Amniotic epithelial cell (primary cell): ENCODE measurements at places on chromosomes 16 and 17.

DNA sequence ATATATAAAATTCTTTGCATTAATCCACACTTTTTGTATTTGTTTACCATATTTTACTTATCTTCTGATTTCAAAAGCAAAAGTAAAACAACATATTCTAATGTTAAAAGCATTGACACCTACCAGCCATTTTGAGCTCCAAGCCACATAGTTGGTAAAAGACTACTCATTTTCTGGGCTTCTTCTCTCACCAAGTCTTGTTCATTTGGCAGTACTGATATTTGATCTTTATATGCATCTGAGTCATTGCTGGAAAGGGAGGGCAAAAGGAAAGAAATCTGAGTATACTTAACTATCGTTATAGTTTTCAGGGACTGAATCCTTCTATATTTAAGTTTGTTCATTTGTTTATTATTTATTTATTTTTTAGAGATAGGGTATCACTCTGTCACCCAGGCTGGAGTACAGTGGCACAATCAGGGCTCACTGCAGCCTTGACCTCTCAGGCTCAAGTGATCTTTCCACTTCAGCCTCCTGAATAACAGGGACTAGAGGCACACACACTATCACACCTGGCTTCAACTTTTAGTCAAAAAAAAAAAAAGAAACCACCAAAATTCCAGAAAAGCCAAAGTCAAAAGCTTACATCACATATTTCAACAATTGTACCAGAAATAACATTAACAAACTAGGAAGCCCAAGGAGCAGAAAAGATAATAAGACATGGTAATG, 121.0 kb upstream of the TOB1 start:
- peak; percentile 12 for DNase-seq

DNA sequence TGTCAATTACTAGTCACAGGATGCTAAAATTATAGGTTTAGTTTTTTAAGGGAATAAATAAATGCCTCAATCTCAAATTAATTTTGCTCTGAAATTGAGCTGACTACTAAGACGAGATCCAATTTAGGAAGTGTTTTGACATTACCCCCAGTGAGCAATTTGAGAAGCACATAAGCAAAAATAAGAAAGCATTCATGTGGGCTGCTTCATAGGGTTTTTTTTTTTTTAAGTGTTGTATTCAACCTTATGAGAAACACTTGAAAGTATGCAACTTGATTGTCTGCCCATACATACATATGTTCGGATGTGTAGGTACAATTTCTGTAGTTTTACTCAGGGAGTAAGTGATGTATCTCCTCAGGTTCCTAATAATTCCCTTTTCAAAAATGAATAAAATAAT, 77.6 kb downstream of the PRKCA start:
- DNase-seq, result no peak

- no peak for DNase-seq
Measured at GRCh38 chr17:45946841-45947256, 52.2 kb upstream of the STH start.

DNA sequence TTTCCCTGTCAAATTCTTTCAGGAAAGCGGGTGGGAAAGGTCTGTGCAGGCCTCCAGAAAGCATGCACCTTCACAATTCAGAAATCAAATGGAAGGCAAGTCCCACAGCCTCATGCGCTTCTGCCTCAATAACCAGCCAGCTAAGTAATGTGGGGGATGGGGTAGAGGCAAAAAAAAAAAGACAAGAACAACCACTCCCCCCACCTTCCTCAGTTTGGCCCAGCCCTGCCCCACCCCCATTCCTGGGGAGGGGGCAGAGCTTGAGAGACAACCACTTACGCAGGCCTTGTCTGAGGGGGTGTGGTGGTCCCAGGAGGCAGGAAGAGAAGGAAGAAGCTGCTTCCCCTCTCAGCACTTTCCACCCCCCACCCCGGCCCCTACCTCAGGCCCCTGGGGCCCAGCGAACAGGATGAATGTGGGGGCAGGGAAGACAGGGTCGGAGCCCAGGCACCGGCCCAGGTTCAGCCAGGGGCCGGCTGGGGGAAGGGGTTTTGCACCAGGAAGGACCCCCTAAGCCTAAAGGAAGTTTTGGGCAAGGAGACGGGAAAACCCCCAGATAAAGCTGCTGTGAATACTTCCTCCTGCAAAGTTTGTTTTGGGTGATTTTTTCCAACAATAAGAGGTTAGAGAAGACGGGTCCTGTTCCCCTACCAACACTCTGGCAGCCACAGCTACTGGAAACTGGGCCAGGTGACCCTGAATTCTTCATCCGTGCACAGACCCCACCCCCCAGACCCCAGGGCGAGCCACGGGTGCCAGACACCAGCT, 1.2 kb downstream of the JUP start:
- DNase-seq, result no peak

DNA sequence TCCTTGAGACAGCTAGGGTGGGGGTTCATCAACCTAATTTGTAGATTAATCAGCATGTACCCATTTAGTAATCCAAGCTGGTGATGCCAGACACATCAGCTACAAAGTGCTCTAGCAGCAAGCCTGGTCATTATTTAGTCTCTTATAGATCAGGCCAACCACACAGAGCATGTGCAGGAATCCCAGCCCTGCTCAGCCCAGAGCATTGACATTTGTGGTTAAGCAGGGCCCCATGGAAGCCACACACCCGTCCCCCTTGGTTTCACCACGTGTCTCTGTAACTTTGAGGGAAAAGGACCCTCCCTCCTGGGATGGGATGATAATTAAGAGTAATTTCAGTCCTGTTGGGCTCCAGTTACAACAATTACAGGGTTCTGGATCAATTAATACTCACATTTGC, 268.8 kb upstream of the RPL38 start:
- DNase-seq, result no peak

DNA sequence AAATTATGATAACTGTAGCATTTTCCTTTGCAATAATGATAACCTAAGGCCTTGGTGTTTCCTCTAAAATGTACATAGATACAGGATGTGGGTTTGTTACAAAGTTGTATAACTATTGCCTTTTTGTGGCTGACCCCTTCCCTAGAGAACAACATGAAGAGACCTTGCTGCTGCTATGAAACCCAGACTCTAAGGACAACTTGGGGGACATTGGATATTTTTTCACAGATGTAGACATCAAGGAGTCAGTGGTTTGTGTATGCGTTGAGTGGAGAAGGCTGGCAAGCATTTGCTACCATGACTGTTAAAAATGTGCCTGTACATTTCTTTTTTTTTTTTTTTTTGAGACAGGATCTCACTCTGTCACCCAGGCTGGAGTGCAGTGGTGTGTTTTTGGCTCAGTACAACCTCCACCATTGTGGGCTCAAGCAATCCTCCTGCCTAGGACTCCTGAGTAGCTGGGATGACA, 12.3 kb downstream of the HMOX2 start:
- no peak for DNase-seq

DNA sequence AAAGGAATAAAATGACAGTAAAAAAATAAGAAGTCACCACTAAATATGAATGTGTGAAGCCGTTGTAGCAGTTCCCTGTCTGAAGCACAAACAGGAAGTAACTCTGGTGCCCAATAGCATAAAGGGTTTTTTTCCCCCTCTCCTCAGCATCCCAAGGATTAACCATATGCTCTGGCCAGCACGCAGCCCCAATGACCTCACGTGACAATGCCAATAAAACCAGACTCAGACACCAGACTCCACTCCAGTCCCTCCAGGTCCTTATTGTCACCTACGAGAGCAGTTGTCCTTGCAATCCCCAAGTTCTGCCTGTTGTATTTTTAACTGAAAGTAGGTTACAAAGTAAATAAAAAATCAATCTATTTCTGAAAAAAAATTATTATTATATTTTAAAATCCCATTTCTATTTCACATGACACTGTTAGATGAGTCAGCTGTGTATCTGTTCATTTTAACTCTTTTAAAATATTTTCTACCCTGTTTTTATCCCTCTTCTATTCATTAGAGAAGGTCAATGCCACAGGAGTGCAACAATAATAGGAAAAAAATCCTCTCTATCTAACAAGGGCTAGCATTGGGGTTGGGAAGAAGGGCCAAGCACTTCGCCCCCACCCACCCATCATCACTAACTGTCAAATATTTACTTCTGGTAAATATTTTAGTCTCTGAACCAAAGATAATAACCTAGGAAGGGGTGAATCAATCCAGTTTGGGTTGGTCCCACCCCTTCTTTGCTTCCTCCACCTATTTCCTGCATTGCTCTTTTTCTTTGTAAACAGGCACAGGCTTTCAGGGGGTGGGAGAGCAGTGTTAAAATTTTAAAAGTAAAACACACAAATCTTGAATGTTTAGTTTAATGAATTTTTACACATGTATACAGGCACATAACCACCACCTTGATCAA, 6.6 kb downstream of the PRAC1 start:
- DNase-seq, result no peak

GRCh38 chr16:73887911-73888310, 408.7 kb upstream of the PSMD7 start:
- no peak for DNase-seq

- DNase-seq, result no peak
Measured at GRCh38 chr16:11138022-11138768, 117.8 kb downstream of the SOCS1 start.

DNA sequence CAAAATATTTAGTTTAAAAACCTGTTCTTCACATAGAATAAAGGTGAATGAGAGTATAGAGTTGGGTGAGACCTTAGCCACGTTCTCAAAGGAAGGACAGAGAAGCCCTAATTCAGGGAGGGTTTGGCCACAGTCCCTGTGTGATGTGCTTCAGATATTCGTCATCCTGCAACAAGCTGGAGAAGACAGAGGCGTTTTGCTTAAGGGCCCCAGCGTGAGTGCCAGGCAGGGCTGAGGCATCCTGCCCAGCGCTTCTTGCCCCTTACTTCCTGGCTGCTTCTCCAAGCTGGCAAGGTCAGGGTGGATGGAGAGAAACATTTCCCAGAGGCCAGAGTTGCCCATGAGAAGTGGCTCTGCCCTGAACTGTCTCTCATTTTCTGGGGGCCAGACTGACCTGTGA, 46.9 kb downstream of the AXIN2 start:
- peak; percentile 27 for DNase-seq

GRCh38 chr16:53503991-53504663, 1.1 kb upstream of the AKTIP start:
- peak; percentile 29 for DNase-seq

GRCh38 chr17:30379303-30379902, 676 bp downstream of the CPD start:
- DNase-seq, result no peak

DNA sequence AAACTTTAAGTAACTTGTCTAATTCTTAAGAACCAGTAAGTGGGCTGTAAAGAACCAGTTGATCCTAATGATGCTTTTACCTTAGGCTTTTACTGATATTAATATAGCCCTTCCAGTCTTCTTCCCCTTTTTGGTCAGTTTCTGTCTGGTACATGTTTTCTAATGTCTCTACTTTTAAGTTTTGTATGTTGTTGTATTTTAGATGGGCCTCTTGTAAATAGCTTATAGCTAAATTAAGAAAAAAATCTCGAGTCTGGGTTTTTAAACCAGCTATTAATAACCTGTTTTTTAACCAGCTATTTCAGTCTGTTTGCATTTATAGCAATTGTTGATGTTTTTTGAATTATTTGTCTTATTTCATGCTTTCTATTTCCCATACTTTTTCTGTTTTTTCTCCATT, 79.0 kb downstream of the PITPNC1 start:
- no peak for DNase-seq

GRCh38 chr17:31373150-31374093, 18.1 kb upstream of the RAB11FIP4 start:
- DNase-seq, result peak; percentile 70

- DNase-seq, result no peak
Measured at GRCh38 chr16:51119556-51119955, 31.5 kb downstream of the SALL1 start.

DNA sequence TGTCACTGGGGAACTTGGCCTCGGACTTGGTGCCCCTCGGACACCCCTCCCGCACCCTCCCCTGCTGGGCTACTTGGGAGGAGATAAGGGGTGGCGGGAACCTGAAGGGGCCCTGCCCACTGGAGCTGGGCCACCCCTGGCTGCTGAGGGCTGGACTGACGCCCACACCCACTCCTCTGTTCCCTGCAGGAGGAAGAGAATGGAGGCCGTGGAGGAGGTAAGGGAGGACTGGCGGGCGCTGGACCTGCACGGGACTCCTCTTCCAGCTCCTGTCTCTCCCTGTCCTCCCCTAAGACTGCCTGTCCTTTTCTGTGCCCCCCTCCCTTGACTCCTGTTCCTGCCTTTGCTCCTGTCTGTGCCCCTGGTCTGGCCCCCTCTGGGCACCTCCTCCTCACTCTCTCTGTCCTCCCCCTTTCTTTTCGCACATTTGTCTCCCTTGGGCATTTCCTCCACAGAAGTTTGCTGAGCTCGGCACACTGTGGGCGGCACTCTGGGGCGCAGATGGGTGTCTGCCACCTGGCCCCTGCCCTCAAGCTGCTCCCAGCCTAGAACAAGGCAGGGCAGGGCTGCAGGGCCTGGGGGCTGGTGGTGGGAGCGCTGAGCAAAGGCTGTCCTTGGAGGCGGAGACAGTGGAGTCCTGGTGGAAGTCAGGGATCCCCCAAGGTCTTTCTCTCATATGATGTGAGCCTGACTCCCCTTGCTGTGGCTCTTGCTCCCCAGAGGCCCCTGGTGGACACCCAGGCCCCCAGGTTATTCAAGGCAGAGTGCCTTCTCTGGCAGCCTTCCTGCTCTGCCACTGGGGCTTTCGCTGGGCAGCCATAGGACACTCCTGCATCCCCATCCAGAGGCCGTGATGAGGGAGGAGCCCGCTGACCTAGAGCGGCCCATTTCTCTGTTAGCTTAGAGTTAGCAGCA, 32.7 kb downstream of the ARHGAP23 start:
- DNase-seq, result no peak

DNA sequence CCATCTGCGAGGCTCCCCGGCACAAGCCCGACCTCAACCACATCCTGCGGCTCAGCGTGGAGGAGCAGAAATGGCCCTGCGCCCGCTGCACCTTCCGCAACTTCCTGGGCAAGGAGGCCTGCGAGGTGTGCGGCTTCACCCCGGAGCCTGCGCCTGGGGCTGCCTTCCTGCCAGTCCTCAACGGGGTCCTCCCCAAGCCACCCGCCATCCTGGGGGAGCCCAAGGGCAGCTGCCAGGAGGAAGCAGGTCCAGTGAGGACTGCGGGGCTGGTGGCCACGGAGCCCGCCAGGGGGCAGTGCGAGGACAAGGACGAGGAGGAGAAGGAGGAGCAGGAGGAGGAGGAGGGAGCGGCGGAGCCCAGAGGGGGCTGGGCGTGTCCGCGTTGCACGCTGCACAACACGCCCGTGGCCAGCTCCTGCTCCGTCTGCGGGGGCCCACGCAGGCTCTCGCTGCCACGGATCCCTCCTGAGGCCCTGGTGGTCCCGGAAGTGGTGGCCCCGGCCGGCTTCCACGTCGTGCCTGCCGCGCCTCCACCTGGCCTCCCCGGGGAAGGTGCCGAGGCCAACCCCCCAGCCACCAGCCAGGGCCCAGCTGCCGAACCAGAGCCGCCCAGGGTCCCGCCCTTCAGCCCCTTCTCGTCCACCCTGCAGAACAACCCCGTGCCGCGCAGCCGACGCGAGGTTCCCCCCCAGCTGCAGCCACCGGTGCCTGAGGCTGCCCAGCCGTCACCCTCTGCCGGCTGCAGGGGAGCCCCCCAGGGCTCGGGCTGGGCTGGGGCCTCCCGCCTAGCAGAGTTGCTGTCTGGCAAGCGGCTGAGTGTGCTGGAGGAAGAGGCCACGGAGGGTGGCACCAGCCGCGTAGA, 13.1 kb upstream of the PRR35 start:
- DNase-seq, result no peak

- no peak for DNase-seq
Measured at GRCh38 chr16:68360956-68361355, 50.1 kb downstream of the PRMT7 start.
